Iris pigment epithelial cell (primary cell): ENCODE measurements at places on chromosomes 16 and 17.

DNA sequence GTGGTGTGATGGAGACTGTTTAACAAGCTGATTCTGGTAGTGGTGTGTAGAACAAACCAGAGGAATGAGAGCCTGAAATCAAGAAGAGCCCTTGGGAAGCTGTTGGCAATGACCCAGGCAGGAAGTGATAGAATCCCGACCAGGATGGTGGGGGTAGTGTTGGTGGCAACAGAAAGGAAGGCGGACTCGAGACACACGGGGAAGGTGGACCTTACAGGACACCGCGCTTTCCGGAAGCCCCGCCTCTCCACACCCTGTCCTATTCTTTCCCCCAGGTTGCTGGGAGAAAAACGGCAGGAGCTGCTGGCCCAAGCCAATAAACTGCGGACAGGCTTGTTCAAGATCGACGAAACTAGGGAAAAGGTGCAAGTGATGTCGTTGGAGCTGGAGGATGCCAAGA lies 30.0 kb upstream of the KDM6B start:
- DNase-seq: no peak

GRCh38 chr16:1097800-1098199 lies 1.8 kb upstream of the C1QTNF8 start:
- no peak for DNase-seq

- DNase-seq: no peak
Observed at GRCh38 chr17:41619036-41619926, 5.1 kb downstream of the KRT17 start.

- peak; percentile 93 for DNase-seq
Observed at GRCh38 chr17:9360677-9361081, 214.9 kb downstream of the STX8 start.

GRCh38 chr17:74605361-74605760 lies 13.3 kb upstream of the CD300LD start:
- peak; percentile 70 for DNase-seq

DNA sequence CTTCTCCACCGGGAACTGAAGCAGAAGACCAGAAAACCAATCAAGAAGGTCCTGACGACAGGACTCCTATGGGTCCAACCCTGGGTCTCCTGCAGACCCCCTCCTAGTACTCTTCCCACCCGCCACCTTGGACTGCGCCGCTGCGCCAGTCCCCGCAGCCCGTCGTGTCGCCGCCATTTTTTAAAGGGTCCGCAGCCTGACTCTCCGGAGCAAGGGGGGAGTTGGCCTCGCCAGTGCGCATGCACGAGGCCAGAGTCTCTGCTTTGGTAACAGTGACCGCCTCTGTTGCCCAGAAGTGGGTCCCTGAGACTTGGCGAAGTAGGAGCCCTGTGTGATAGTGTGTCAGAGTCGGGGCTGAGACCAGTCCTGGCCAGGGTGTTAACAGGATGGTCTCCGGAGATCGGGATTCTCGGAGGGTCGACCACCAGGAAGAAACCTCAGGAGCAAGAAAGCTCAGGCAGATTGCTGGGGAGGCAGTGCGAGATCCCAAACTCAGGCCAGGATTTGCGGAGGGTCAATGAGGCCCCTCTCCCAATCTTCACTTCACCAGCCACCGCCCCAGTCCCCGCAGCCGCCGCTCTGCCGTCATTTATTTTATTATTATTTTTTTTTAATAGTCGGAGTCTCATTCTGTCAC lies 612.5 kb downstream of the KCNJ18 start:
- DNase-seq: no peak

GRCh38 chr17:82101301-82101715 lies 3.3 kb upstream of the FASN start:
- DNase-seq: no peak

DNA sequence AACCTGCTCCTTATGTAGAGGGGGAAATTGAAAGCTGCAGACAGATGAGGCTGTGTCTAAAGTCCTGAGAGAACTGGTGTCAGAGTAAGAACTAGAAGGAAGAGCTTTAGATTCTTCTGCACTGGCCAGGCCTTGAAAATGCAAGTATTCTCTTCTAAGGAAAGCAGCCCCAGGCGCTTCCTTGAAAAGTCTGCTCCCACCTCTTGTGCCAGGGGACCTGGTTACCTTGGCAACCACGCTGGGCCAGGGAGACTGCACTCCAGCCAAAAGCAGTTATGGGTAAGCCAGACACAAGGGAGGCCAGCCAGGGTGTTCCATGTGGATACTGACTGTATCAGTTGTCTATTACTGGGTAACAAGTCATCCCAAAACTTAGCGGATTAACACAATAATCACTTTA lies 228.6 kb upstream of the SDK2 start:
- no peak for DNase-seq

GRCh38 chr17:62653826-62654761 lies 26.6 kb downstream of the MRC2 start:
- DNase-seq: peak; percentile 53

- DNase-seq: peak; percentile 61
Observed at GRCh38 chr17:69764146-69764545, 310.9 kb upstream of the KCNJ16 start.

DNA sequence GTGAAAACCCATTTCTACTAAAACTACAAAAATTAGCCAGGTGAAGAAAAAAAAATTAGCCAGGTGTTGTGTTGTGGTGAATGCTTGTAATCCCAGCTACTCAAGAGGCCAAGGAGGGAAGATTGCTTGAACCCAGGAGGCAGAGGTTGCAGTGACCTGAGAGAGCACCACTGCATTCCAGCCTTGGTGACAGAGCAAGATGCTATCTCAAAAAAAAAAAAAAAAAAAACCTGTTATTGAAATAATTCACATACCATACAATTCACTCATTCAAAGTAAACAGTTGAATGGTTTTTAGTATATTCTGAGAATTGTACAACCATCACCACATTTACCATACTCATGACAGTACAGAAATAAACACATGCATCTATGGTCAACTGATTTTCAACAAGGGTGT lies 31.0 kb downstream of the ZNRF1 start:
- DNase-seq: peak; percentile 88
